GM12892 (cell line): ENCODE measurements at places on chromosomes 11 and 22.

DNA sequence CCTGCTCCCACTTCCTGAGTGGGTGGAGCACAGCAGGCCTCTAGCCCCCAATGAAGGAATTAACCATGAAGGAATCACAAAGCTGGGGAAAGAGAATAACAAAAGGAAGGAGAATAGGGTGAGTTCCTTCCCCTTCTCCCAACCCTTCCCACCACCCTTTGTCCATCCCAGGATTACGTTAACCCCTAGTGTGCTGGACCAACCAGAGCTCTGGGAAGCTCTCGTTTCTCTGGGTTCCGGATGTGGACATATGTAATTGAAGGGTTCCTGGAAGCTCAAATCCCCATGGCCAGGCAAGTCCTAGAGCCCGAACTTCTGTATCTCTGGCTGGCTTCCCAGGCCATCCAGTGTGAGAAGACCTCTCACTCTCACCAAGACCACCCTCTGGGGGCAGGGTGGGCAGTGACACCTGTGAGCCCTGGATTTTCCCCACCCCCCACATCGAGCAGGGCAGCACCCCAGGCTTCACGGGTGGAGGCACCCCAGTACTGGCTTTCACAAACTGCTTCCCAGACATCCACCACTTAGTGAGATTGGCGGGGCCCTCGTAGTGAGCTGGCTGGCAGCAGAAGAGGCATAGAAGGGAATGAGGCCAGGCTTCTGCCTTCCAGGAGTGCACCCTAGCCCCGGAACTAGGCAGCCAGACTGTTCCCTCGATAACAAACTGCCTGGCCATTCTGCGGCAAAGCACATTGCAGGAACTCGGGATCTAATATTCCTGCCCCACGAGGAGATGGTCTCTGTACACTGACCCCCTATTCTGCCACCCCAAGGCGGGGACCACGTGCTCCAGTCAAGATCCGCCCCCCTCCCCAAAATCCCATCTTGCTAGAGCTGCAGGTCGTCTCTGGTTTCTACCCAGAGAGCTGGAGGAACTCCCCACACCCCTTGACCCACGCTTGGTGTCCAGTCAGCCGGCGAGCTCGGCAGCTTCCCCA, 2.1 kb downstream of the NECTIN1 start:
- DNase-seq, result no peak

DNA sequence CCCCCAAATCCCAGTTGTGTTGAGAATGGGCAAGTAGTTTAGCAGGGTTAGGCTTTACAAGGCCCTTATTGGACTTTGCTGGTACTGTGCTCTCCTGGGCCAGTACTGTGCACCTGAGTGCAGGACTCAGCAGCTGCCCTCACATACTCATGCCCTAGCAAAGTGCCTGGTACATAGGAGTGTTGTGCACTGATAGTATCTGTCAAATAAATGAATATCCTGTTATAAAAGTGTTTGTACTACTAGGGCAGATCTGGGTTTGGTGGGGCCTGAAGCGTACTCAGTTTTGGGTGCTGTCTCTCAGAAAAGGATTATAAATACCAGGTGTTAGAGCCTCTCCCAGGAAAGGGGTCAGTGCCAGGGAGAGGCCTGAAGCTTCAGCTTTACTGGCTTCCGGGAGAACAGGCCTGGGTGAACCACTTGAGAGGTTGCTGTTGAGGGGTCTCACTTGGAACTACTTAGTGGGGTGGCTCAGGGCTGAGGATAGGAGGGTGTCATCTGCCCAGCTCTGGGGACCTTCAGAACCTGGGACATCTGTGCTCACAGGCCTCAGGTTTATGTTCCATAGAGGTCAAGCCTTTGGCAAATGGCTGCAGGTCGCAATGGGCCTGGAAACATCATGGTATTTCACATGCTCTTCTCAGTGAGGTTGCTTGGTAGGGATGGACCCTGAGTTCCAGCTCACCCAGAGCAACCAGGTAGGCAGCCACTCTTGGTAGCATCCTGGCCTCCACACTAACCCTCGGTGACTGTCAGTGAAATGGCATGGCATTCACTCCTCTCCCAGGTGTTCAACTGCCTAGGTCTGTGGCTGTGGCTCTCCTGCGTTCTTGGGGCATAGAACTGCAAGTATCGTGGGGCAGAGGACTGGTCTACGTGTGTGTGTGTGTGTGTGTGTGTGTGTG, 106.1 kb downstream of the ZBTB16 start:
- DNase-seq, result no peak

DNA sequence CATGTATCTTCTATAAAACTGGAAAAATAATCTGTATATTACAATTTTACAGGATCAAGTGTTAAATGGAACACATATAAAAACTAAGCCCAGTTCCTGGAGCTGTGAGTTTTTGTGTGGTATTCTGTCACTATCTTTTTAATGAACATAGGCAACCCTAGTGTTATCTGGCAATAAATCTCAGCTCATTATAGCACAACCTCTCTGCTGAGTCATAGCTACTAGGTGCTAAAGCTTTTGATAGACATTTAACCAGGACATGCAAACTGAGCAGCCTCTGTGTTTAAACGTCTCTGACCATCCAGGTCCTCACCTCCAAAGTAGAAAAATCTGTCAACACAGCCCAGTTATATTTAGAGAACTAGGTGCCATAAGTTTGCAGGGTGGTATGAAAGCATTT, 91.0 kb upstream of the CARD18 start:
- no peak for DNase-seq

GRCh38 chr11:92180664-92181251, 43.9 kb upstream of the FAT3 start:
- no peak for DNase-seq

DNA sequence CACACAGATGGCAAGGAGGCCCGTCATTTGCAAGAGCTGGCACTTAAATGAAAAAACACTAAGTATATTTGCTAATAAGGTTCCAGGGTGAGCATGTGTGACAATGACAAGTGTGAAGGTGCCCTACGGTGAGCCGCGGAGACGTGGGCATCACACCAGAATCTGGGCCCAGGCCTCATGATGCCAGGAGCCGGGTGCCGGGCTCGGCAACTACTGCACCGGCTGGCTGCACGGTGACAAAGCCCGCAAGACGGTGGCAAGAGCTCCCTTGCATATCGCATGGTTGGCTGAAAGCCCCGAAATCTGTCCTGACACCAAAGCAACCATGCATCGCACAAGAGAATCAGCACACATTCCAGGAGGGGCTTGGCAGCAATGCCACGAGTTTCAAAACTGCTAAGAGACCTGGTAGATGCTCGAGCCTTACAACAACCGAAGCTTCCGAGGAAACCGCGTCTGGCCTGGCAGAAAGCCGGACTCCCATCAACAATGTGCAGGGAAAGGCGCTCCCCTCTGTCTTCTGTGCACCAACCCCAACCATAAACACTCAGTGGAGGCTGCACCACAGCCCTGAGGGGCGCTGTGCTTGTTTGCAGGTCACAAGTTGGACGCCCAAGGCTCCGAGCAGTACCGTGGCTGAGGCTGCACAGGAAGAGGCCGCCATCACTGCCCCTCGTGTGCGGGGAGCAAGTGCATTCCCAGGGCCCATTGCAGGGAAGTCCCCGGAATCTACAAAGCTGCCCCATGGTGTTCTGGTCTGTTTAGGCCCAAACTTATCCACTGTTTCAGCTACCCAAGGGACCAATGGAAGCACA, 339.7 kb downstream of the CTTN start:
- DNase-seq, result no peak

- DNase-seq, result no peak
Observed at GRCh38 chr11:121577106-121577848, 124.5 kb upstream of the SORL1-AS1 start.

DNA sequence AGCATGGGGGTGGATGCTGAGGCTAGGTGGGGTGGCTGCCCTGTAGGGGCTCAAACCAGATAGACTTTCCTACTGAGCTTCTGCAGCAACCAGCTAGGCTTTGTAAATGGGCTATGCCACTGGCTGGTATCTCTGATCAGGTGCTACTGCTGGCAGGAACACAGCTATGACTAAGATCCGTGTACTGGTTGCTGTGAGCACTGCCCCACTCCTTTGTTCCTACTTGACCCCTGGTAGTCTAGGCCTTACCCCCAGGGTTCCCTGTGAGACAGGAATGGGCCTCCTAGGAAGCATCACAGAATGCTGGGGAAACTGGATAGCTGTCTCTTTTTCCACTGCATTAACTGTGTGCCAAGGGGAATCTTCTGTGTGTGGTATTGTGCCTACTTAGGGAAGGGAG, 58.4 kb upstream of the GAB2 start:
- no peak for DNase-seq

GRCh38 chr22:35846804-35847203, 129.1 kb downstream of the APOL5 start:
- no peak for DNase-seq

DNA sequence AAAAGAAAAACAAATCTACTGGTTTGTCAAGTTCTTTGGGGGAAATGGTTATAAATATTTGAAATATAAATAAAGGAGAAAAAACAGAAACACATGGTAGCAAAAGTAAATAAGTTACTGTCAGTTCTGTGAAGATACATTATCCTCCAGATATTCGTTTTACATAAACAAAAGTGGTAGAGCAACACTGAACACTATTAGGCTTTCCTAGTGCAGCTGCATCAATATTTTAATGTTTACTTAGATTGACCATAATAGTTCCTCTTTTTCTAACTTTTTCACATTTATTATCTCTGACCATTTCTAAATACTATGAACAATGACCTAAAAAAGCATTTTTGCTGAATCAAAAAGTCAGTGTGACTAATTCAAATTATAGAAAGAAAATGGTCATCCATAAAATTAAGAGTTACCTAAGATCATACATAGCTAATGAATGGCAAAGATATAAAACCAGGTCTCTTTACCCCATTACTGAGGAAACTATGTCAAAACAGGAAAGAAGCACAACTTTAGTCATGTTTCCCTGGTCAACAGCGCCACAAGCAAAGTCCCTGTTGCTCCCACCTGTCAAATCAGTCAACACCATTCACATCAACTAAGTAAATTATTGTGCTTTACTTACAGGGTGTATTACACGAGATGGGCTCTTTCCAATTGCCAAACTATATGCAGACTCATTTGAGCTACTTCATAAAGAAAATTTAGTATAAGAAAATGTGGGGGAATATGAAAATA, 38.5 kb downstream of the SBF2 start:
- no peak for DNase-seq

DNA sequence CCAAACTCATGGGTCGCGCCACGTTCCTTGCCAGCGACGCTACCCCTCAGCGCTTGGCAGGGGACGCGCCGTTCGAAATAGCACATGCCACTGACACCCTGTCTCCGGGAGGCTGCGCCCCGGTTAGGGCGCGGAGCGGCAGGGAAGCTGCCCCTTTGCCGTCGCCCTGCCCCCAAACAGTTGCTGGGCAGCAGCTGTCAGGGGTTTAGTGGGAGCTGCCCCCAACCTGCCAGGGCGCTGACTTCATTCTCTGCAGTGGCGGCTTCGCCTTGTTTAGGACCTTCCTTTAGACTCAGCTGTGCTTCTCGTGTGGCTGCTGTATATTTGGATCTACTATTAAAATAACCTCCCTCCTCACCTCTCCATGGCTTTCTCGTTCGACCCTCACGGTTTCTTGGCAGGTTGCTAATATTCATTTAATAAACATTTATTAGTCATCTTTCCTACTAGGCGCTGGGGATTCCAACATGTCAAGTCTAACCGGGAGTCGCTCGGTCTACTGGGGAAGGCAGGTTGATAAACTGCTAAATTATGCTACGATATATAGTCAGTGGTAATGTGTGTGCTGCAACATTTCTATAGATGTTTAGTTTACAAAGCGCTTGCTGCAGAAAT, 782 bp downstream of the TMEM109 start:
- no peak for DNase-seq

DNA sequence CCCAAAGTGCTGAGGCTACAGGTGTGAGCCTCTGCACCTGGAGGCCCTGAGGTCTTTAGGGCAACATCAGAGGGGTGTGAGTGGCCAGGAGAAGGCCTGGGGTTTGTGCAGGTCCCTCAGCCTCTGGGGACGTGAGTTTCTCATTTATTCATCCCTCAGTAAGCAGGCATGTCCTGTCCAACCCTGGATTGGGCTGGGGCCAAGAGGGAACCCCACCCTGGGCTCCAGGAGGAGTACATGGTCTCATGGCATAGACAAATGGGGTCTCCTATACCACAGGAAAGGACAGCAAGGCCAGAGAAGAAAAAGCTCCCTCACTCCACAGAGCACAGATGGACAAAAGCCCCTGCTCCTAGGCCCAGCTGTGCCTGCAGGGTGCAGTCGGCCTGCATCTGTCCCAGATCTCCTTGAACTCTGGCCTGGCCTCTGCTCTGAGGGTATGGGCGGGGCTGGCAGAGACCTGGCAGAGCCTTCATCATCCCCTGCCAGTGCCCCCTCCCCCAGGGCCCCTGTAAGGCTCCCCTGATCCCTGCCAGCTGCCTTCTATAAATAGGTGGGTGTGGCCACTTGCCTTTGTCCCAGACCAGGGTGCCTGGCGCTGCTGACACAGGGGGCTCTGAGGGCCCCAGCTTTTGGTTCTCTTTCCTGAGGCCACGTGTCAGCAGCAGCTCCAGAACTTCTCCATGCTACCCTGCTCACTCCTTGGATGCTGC, 34.6 kb downstream of the A4GALT start:
- no peak for DNase-seq

DNA sequence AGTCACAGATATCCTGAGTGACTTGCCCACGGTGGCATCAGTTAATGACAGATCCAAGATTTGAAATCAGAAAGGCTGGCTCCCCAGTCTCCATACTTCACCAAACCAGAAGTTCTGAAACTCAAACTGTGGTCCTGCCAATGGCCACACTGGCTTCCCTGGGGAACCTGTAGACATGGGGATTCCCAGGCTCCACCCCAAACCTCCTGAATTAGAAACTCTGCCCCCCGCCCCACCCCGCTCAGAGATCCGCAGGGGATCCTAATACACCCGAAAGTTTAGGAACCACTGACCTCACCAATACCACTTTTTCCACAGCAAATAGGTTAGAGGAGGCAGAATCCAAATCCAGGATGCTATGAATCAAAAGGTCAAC, 15.3 kb downstream of the RTN4RL2 start:
- no peak for DNase-seq

DNA sequence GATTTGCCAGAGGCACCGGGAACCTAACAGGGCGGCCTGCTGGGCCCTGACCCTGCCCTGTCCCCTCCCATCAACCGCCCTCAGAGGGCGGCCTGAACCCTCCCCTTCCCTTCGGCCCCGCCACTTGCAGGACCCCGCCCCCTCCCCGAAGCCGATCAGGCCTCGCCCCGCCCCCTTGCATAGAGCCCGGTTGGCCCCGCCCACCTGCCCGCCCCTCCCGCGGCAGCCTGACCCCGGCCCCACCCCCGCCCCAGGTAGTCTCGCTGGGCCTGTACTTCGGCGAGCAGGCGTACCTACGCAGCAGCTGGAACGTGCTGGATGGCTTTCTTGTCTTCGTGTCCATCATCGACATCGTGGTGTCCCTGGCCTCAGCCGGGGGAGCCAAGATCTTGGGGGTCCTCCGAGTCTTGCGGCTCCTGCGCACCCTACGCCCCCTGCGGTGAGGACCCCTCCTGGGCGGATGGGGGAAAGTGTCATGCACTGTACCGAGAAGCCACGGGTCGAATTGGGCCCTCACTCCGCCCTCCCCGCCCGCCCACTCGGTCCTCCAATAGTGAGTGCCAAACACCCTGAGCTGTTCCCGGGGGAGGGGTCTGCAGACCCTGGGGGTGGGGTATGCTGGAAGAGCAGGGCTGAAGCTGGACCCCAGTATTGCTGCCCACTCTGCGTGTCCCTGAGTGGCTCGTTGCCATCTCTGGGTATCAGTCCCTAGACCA, 94.1 kb downstream of the CACNA1I start:
- no peak for DNase-seq
